ENCODE measurements at places on chromosomes 7 and 10.

DNA sequence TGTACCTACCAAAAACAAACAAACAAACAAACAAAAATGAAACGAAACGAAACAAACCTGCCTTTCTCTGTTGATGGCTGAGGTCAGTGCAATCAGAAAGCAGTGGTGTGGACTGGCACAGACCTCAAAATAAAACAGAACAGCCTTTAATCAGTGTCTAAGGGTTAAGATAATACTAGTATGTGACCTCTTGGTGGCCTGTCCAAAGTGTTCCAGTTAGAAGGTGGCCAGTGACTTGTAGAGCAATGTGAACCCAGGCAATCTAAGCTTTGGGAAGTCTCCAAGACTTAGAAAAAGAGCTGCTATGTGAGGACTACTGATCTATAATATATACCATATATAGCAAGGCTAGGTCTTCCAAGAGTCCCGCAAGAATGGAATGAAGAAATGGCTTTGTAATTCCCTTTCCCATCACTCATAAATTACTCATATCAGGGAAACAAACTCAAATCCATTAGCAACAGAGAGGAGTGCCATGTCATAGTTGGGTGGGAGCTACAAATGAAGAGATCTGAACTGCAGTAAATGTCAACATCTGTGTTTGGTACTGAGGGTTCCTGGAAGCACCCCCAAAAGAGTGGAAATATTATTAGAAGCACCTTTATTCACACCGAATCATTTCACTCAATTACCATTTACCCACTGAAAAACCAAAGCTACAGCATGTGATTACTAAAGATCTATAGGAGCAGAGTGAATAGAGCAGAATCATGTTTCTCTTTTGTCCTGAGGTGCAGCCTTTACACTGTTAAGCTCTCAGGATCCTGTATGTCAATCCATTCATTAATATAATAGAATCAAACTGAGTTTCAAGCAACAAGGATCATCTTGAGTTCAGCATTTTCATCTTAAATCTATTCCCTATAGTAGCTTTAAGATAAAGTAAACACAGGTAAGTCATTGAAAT is 28.0 kb downstream of the ABLIM1 start:
- DNase-seq: no peak

- DNase-seq: no peak
These were observed 53.4 kb downstream of the CFAP58 start for GRCh38 chr10:104406715-104407650.

- DNase-seq: no peak
These were observed 11.6 kb downstream of the SEMA3D start for GRCh38 chr7:85175217-85175616.

- no peak for DNase-seq
These were observed 181.3 kb downstream of the PPP1R9A start for GRCh38 chr7:95088536-95089215.

DNA sequence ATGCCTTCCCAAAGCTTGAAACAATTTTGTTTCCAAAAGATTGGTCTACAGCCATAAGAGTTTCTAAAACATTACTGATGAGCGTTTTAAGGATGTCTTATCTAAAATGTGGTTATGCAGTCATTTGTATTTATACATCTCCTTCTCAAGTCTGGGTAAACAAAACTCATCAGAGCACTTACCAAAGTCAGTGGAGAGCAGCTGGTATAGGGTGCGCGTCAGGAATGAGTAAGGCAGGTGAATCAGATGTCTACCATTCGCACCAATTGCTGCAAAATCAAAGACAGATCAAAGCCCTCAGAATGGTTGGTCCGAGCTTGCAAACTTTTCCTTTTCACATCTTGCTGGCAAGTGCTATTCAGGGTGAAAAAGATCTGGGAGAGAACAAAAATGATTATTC is 65.6 kb upstream of the FAM171A1 start:
- no peak for DNase-seq

DNA sequence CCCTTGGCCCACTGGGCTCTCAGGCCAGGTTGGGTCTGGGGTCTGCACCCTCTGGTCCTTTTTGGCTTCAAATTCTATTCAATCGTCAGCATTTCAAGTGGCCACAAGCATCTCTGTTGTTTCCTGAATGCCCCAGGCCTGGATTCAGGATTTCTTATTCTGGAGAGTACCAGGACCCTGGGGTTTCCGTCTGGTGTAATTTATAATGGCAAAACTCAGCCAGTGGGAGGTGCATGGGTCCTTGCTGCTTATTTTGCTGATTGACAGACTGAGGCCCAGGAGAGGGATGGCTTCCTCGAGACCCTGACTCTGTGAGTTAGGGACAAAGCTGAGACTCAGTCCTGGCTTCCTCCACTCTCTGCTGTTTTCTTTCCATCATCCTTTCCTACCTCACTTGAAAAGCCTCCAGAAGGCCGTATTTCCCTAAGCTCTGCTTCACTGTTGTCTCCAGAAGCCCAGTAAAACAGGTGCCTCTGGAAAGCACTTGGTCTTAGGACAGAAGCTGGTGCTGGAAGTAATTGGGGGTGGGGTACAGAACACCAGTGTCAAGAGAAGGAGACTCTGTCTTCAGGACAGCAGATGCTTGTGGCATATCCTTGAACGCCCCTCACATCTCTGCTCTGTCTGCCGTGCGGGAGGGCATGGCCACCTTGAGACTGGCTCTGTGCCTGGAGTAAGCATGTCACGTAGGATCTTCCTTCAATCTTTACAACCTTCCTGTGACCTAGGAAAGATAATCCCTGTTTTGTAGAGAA is 39.4 kb upstream of the SH2D4B start:
- DNase-seq: no peak

DNA sequence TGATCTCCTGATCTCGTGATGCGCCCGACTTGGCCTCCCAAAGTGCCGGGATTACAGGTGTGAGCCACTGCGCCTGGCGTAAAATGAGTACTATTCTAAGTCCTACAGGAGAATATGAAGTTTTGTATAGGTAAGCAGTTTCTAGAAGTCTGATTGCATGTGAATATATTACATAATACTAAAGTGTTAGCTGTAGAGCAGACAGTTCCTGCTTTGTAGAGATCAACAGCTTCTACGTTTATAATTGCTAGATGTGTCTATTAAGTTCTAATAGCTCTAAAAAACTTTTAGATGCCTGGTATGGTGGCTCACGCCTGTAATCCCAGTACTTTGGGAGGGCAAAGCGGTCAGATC is 8.5 kb downstream of the CRCP start:
- no peak for DNase-seq

DNA sequence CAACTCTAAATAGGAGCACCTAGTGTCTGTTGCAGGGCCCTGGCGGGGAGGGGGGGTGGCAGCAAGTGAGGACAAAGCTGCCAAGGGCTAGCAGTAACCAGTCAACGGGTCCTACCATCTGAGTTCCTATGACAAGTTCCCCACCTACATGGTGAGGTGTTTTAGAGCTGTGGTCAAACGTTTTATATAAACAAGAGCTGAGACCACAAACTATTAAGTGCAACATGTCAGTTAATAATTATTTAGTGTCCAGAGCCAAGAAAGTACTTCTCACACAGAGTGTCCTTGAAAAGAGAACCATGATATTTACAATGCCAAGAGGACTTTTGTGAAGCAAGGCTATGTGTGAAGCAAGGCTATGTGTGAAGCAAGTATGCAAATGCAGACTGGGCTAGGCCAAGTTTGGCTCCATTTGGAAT is 434.7 kb downstream of the TNS3 start:
- DNase-seq: no peak

DNA sequence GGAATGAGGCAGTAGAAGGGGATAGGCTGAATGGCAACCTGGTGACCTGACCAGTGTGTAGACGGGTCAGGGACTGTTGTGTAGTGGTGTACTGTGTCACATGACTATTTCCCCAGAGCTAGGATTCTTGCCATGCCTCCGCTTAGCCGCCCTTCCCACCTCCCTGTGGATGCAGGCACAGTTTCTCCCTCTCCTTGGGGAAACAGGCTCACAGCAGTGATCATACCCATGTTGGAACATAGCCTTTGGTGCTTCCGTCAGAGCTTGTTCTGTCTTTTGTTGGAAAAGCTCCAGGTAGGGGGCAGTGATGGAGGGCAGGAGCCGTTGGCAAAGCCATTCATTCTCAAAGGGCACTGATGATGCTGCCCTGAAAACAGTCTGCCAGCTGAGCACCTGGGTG is 44.3 kb downstream of the OGDH start:
- no peak for DNase-seq
